ENCODE measurements at places on chromosomes 13 and 19. TPM values are rescaled to one million over a fixed set of nuclear protein-coding genes. Genes with fewer than 3 reads are reported as not detected.
A peak's percentile ranks its signal among the peaks of the same experiment; 100 is the strongest.

The TNNT1 gene
- polyA plus RNA-seq: 1.4 TPM

The VSTM2B gene
- not detected for polyA plus RNA-seq

The ZIM2 gene
- not detected for polyA plus RNA-seq

GRCh38 chr19:375395-376110 lies 31.0 kb upstream of the MIER2 start:
- DNase-seq: no peak

- no peak for DNase-seq
Observed at GRCh38 chr13:44292545-44292944, 81.1 kb upstream of the SERP2 start.

DNA sequence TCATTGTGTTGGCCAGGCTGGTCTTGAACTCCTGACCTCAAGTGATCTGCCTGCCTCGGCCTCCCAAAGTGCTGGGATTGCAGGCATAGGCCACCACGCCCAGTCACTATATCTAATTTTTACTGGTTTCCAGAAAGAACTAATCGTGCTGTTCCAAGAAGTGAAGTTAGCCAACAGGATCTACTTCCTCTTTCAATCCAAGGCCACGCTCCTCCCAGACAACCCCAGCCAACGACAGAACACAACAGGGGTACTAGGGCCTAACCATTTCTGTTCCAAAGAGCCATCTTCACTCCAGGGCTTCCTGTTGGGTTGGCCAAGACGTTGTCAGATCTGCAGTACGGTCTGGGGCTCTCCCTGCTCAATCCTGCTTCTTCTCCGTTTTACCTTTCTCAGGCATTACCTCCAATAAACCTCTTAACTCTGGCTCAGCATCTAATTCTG lies 7.0 kb upstream of the LSM14A start:
- no peak for DNase-seq

GRCh38 chr13:19726611-19727010 lies 56.1 kb downstream of the PSPC1 start:
- DNase-seq: no peak

DNA sequence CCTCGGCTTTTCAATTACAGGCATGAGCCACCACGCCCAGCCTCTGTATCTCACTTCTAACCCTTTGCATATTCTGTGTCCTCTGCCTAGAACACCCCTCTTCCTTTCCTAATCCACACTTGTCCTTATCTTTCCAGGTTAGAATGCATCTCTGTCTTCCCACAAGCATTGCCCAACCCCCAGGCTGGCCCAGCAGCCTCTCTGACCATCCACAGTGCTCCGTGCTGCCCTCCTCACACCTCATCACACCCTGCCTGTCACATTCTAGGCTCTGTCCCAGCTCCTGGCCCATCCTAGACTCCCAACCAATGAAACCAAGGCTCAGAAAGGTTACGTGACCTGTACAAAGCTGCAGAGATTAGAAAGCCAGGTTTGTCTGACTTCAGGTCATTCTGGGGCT lies 11.3 kb downstream of the JAK3 start:
- no peak for DNase-seq

DNA sequence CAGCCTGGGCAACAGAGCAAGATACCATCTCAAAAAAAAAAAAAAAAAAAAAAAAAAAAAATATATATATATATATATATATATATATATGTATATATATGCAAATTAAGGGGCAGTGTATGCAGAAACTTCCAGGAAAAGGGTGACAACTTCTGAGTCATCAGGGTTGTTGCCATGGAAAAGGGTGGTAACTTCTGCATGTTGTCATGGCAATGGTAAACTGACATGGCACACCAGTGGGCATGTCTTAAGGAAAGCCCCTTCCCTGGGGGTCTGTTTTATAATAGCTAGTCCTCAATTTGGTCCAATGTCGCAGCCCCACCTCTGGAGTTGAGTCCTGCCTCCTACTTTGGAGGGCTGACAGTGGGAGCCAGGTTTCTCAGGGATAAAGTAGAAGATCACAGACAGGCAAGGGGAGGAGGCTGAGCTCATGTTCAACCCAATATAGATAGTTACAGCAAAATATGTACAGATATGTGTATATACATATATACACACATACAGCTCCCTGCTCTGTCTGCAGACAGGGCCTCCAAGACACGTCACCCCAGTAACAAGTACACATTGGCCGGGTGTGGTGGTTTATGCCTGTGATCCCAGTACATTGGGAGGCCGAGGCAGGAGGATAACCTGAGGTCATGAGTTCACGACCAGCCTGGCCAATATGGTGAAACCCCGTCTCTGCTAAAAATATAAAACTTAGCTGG lies 7.2 kb upstream of the FCHO1 start:
- DNase-seq: peak; percentile 61

DNA sequence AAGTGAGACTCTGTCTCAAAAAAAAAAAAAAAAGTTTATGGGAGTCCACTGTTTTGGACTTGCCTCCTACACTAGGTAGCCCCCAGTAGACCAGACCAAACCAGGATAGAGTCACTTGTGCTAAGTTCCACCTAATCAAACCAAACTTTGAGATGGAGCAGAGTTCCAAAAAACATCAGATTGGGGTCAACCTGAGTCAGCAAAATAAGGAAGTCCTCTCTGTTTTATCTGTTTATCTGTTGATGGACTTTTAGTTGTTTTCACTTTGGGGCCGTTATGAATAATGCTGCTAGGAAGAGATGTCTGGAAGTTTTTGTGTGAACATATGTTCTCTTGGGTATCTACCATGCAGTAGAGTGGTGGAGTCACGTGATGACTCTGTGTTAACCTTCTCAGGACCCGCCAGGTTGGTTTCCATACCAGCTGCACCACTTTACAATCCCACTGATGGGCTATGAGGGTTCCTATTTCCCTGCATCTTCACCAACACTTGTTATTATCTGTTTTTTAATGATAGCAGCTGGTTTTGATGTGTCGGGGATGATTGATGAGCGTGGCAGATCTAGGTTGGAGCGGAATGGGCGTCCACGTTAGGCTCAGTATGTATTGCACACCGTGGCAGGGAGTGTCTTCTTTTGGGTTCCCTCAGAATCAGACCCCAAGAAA lies 46.6 kb upstream of the TM9SF2 start:
- no peak for DNase-seq
